Stimulated activated CD4-positive, alpha-beta T cell treated with anti-CD3 and anti-CD28 coated beads, TNF-alpha, amount 100 ng/mL, for 4 hours (primary cell): ENCODE measurements at places on chromosomes 1 and 21.

DNA sequence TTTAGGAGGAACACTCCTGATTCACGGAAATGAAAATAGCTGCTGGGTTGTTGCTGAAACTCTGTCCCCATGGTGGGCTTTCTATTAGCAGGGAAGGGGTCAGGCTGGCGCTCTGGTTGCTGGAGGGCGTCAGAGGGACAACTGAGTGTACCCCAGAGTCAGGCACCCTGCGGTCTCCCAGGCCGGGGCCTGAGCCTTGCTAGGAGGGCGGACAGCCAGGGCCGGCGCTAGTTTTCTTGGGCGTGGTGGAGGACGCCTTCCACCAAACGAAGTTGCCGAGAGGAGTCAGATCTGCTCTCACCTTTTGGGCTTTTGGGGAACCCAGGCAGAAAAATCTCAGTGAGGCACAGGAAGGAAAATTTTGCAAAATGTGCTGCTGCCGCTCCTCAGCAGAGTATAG, 54.8 kb downstream of the NGF start:
- DNase-seq, result no peak

DNA sequence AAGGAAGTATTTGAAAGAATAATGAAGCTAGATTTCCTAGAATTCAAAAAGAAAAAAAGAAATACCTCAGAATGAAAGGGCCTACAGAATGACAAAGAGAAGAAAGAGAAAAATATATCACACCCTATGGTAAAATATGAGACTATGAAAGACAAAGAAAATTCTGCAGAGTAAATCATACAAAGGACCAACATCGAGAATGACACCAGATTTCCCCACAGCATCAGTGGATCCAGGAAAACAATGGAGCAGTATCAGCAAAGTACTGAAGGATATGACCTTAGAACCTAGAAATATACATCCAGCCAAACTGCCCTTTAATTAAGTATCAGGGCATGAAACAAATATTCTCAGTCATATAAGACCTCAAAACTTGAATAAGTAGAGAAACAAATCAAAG, 21.2 kb upstream of the IFNAR2 start:
- no peak for DNase-seq

GRCh38 chr1:55155522-55155921, 59.6 kb downstream of the USP24 start:
- DNase-seq, result no peak

DNA sequence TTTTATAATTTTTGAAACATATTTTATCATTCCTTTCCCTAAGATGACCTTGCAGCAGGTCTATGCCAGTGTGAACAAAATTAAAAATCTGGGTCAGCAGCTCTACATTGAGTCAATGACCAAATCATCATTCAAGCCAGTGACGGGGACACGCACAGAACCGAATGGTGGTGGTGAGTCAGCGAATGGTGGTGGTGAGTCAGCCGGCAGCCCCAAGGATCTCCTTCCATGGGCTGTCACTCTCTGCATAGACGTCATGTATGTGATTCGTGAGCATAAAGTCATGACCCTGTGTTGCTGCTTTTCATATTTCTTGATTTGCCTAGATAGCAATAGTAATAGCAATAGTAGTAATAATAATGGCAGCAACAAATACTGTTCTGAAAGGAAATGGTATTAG, 26.3 kb downstream of the PER3 start:
- DNase-seq, result no peak

GRCh38 chr1:177948336-177948972, 21.4 kb downstream of the SEC16B start:
- DNase-seq, result no peak

DNA sequence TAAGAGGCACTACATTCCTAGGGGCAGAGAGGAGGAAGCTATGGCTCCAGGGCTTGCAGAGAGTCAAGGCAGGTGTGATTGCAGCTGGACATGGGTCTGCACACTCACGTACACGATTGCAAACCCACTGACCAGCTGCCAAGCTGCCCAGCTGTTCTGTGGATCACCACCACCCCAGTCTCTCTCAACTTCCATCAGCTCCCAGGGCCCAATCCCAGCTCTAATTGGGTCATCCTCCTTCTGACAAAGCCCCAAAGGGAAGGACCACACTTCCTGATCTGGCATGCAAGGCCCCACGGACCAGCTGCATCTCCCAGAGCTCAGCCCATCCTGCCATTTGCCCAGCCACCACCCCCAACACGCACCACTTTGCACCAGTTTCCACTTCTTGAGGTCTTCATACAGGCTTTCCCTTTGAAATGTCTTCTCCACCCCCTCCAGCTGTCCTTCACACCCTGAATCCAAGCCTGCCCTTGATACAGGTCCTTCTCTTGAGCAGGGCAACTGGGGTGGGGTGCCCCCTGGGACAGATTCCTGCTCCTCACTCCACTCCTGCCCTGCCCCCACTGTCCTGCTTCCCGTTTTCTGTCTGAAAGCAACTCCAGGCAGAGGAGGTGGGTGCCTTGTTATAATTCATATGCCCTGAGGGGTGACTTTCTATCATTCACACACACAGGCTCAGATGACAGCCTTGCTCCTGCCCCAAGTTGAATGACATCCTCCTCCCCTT, 179.4 kb upstream of the EDN2 start:
- no peak for DNase-seq

DNA sequence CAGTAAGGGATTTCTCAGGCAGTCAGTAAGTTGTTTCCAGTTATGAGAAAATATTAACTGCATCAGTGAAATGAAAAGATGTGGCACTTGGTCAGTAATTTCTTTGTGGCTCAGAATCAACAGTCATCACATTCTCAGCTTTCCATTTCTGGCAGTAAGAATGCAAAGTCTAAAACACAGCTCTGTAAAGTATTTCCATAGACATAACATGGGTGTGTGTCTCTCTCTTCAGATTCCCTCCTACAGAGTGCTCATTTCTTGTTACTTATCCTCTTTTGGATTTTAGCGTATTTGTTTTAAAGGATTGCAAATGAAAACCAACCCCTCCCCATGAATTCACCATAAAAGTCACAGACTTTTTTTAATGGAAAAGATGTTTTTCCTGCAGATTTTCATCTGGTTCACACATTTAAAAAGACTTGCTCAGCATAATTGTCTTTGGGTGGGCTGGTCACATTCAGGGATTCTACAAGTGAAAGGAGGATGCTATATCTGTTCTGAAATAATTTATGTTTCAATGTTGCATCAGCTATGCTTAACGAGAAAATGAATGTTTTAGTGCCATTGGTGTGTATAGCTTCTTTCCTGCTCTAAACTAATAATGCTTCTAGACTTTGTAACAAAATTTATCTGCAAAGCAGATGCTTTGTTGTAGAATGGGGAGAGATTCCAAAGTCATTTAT, 34.6 kb upstream of the CD55 start:
- DNase-seq, result no peak

DNA sequence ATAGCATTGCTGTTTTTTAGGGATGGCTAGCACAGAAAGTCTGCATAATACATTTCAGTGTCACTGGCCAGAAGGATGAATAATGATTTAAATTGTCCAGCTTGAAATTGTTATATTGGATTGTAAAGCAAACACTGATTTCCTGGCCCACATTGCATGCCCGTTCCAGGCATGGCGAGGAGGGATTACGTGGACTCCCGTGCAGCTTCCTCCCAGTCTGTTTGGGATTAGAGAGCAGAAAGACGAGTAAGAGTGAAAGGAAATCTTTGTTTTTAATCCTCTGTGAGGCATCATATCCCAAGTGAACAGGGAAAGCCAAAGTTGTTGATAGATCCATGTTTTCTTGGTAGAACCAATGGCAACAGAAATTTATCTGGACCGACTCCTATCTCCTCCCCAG, 8.4 kb downstream of the TRIM58 start:
- no peak for DNase-seq

GRCh38 chr1:22949822-22950331, 22.8 kb downstream of the LACTBL1 start:
- no peak for DNase-seq

DNA sequence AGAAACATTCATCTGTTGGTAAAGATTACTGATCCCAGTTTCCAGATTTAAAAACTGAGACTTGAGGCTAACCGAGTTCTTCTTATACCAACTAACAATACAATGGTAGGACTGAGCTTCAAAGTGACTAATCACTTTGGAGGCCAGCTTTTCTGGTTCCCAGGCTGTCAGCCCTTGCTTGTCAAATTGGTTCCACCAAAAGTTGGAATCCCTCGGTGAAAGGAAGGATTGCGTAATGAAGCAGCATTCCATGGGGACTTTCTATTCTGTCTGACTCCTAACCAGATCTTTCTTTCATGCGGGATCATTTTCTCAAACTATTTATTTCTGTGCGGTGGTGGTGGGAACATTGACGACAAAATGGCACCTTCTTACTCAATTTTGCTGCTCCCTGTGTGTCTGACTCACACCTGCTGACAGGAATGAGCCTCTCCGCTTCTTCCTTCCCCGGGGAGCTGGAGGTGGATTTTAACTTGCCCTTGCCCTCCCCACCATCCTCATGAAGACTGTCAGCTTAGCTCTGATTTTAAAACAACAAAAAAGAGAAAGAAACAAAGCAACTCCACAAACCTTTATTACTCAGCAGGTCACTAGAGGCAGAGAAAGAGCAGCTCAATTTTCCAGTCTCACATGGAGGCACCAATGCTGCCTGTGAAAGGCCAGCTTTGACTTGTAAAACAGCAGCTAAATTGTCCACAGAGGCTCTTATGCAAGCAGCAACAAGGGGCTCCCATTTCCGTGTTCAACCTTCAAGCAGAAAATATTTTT, 32.9 kb upstream of the RASAL2 start:
- DNase-seq, result no peak

DNA sequence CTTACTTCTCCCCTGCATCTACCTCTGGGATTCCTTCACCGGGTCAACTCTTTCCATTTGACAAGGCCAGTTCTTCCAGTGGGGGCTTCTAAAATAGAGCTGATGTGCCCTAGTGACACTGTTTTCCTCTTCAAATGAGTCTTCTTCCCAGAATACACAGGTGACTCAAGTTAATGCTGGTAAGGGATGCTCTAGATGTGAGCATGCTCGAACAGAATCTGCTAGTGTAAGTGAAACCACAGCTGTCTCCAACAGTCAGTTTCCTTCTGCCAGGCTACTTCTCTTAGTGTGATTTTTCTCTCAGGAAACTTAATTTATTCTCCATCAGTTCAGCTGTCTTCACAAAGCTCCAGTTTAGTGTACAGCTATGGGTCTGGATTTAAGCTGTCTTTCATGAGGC, 194.9 kb upstream of the C1orf87 start:
- DNase-seq, result no peak

- DNase-seq, result no peak
Observed at GRCh38 chr1:36888811-36889477, 145.4 kb downstream of the GRIK3 start.

GRCh38 chr1:177103005-177103852, 61.3 kb downstream of the ASTN1 start:
- DNase-seq, result no peak

DNA sequence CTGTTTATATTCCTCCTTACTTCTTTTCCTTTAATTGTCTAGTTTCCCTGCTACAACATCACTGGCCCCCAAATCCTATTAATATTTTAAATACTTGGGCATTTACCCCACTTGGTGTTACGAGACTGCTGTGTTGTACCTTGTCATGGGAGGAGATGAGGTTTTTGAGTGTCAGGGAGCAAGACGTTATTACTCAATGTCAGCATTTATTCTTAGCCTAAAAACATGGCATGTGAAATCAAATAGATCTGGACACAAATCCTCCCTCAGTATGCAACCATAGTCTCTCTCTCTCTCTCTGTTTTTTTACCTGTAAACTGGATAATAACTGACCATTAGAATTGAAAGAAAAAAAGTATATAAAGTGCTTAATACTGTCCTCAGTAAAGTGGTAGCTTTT, 4.6 kb downstream of the LRRC8B start:
- no peak for DNase-seq

DNA sequence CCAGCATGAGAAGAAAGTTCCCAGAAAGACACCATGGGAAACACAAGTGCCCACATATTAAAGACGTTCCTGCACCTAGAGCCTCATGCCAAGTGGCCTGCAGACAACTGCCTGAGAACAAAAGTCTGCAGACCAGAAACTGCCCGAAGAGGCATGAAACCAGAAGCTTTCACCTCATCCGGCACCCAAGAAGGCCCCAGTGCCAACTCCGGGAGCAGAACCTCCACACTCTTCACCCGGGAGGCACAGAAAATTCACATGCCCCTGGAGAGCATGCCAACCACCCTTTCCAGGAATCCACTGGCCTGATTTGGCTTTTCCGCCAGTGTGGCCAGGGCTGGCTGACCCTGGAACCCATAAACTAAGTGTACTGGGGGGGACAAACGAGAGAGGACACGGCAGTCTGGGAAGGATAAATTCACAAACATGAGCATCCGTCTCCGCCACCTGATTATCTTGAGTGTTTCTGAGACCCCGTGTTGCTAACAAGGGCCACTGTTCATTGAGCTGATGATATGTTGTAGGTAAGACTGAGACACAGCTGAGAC, 6.8 kb downstream of the TFF2 start:
- no peak for DNase-seq

DNA sequence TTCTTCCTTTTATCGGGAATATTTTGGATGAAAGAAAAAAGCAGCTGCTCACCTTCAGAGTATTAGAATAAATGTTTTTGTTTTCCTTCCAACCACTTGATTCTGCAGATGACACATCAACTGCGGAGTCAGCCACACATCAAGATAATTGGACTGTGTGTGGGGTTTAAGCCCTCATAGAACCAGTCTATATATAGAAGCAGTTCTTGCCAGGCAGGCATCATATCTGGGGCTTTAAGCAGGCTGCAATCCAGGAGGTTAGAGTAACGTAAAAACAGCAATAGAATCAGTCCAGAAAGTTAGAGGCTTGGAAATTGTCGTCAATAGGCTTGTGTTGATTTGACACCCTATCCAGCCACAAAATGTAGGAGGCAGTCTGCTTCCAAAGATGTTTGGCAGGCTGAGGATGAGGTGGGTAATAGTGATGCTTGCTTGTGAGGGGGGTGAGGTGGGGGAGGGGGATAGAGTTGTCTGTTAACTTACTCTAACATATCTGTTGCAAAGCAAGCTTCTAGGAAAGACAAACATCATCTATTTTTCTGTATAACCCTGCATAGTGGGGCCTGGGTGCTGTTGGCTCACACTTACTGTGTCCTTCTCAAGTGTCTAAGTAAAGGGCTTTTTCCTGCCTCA, 64.8 kb downstream of the PEX14 start:
- DNase-seq, result no peak

DNA sequence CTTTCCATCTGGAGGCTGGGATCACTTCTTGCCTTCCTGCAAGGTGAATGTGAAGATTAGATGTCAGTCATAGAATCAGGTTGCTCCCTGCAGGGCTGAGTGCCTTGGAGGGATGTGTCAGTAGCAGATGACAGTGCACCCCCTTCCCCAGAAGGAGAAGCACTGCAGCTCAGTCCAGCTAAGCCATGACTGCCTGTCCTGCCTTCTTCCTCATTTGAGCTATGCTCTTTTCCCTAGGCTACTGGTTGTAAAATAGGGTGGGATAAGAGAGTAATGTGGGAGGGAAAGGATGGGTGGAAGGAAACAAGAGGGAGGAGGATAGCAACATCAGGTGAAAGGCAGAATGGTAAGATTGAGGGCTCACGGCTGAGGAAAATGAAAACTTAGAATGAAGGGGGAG, 11.1 kb upstream of the FABP3 start:
- no peak for DNase-seq

- no peak for DNase-seq
Observed at GRCh38 chr1:37094302-37094701, 60.0 kb upstream of the GRIK3 start.
